Uterus (tissue), 4 donors: ENCODE measurements at places on chromosomes 7 and 10. TPM values are rescaled to one million over a fixed set of nuclear protein-coding genes. Genes with fewer than 3 reads are reported as not detected.

POLR2J2 gene
- total RNA-seq, result 3.3 TPM

PRSS1 gene
- not detected for total RNA-seq

CUL1 gene
- total RNA-seq, result 38.9 TPM

SLC39A12 gene
- total RNA-seq, result not detected

VSIR gene
- 26.2 TPM for total RNA-seq

METTL27 gene
- not detected for total RNA-seq

CWF19L1 gene
- total RNA-seq, result 4.1 TPM

ARL5B gene
- total RNA-seq, result 1.5 TPM

SPDYE2 gene
- total RNA-seq, result not detected

CYP2E1 gene
- total RNA-seq, result 0.29 TPM

GNB2 gene
- total RNA-seq, result 109 TPM

TRPV5 gene
- total RNA-seq, result not detected

OR2A7 gene
- 2.8 TPM for total RNA-seq

CYCS gene
- total RNA-seq, result 56.6 TPM

ARMC3 gene
- 16.3 TPM for total RNA-seq

DNA sequence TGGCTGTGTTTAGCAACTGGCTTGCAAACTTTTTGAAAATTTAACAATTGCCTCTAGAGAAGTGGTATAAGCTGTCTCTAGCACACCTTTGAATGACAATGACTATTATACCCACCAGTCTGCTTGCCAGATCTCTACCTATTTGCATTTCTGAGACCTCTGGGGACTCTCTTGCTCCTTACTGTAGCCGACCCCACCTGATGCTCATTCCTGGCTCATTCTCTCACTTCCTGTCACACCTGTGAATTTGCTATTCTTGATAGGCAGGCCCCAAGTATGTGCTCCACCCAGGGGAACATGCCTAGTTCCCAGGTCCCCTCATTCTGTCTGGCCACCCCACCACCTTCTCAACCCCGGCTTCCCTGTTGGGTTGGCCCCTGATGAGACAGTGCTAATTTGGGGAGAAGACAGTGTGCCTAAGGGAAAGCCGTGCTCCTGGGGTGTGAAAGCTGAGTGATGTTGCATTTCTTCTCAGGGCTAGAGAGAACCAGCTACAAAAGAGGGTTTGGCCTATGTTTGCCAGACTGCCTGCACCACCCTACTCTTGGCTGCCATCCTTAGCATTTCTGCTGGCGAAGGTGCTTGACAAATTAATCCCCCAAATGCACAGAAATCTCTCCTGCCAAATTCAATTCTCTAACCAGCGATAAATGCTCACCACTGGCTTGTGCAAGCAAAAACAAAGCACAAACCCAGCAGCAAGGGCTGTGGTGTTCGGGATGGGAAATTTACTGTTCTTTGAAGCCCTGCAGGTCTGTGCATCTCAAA lies 138.2 kb downstream of the RPS24 start:
- DNase-seq, result no peak

DNA sequence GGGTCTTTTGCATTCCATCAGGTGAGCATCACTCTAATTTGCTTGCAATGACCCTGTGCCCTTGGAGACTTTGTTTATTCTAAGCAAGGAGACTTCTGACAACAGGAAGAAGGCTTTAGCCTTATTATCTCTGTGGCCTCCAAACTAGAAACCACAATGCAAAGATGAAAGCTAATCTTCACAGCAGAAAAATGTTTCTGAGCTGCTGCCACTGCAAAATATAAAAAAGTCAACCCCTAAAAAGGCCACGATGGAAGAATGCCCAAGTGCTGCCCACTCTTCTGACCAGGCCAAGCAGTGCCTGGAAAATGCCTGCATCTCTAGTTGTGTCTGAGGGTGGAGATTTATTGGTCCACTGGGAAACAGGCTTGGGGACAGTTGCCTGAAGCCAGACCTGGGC lies 299.9 kb downstream of the C7orf25 start:
- no peak for DNase-seq

- DNase-seq, result no peak
Measured at GRCh38 chr7:135197906-135198655, 13.2 kb downstream of the WDR91 start.

DNA sequence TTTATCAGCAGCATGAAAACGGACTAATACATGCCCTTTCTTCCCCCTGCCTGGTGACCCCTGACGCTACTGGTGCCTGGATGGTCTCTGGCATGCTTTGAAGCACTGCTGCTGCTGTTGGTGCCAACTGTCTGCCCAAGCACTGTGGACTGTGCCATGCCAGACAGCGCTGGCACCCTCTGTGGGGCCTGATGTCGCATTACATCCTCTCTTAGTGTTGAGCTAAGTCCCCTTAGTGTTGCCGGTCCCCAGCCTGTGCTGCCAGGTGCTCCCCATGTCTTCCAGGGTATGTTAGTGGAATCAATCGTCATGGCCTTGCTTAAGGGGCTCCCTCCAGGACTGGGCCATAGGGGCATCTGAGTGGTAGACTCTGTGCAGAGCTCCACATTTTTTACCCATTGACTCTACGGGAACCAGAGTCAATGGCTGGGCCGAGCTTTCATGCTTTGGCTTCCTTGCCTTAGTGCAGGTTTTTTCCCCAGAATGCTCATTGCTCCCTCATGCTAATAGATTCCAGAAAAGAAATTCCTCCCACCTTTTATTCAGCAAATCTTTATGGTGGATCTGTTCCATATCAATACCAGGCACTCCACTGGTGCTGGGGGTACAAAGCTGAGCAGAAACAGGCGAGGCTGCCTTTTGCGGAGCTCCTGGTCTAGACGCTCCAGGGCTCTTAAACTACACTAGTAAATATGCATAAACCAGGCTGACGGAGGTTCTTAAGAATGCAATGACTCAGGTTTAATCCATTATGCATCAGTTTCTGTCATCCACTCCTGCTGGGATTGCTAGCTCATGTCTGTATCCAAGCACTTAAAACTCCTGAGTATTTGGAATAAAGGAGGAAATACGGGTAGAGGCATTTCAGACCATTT lies 21.8 kb upstream of the MRC1 start:
- no peak for DNase-seq

- no peak for DNase-seq
Measured at GRCh38 chr7:43096875-43097274, 15.6 kb upstream of the HECW1 start.

DNA sequence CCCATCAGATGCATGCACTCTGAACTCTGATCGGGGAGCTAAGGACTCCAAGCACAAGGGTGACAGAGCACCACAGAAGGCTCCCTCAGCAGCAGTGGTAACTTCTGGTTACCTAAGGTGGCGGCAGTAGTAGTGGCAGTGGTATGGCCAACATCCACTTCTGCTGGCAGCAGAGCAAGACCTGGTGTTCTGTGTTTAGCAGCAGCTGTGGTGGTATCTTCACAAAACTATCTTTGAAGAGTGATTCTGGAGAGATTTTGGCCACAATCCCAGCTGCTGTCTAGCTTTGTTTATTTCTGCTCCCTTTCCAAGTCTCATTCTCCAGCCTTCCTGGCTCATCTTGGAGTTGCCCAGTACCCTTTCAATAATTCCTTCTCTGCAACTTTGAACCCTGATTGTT lies 102.4 kb upstream of the LRGUK start:
- no peak for DNase-seq

DNA sequence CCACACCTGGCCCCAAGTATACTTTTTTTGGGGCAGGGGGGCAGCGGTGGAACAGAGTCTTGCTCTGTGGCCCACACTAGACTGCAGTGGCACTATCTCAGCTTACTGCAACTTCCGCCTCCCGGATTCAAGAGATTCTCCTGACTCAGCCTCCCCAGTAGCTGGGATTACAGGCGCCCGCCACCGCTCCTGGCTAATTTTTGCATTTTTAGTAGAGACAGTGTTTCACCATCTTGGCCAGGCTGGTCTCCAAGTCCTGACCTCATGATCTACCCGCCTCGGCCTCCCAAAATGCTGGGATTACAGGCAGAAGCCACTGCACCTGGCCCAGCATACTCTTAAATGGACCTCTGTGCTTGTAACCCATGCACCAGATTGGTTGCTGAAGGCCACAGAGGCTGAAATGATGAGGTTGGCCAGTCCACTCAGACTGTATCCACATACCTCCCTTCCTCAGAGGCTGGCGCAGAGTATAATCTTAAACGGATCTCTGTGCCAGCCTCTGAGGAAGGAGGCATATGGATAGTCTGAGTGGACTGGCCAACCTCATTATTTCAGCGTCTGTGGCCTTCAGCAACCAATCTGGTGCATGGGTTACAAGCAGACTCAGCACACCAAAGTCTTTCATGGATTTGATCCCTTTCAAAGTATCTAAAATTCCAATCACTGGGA lies 3.0 kb downstream of the CALN1 start:
- DNase-seq, result no peak

DNA sequence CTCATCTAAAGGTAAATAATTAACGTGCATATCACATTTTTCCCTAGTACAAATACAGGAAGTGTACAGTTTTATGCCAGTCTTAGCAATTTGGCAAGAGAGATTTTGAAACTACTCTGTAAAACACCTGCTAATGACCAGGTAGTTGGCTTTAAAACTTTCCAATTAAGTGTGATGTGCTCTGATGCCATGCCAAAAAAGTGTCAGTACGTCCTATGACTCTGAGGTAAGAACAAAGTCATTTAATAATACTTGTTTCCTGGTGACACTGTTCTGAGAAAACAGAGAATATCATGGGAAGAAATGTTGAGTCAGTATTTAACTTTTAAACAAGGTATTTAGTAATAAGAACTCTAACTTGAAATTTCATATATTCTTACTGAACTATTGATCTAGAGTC lies 9.6 kb downstream of the PDZD8 start:
- no peak for DNase-seq

GRCh38 chr10:16887565-16887964 lies 70.3 kb upstream of the RSU1 start:
- DNase-seq, result no peak

DNA sequence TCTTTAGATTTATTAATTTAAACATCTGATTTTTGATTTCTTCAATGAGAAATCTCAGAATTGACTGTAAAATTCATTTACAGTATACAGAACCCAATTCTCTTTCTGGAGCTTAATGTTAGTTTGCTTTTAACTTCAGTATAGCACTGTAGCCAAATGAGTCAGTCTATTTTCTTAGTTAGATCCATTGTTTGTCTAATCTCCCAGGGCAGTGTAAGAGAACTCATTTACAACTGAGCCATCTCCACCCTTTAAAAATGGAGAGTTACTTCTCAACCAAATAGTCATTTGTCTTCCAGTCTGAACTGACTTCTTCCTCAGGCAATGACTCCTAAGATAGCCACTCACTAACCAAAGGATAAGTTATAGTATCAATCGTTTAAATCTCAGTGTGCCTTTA lies 3.0 kb upstream of the WNT2 start:
- DNase-seq, result no peak

GRCh38 chr10:55158633-55159032 lies 357.6 kb upstream of the PCDH15 start:
- no peak for DNase-seq

- peak; percentile 29 for DNase-seq
Measured at GRCh38 chr7:47031786-47032535, 550.0 kb downstream of the TNS3 start.

- DNase-seq, result no peak
Measured at GRCh38 chr7:35508623-35509400, 186.1 kb downstream of the HERPUD2 start.

- DNase-seq, result no peak
Measured at GRCh38 chr10:12872577-12872976, 128.9 kb downstream of the CCDC3 start.

- no peak for DNase-seq
Measured at GRCh38 chr10:69383558-69383957, 33.2 kb downstream of the TACR2 start.

- no peak for DNase-seq
Measured at GRCh38 chr7:78148166-78148894, 349.8 kb downstream of the PHTF2 start.

DNA sequence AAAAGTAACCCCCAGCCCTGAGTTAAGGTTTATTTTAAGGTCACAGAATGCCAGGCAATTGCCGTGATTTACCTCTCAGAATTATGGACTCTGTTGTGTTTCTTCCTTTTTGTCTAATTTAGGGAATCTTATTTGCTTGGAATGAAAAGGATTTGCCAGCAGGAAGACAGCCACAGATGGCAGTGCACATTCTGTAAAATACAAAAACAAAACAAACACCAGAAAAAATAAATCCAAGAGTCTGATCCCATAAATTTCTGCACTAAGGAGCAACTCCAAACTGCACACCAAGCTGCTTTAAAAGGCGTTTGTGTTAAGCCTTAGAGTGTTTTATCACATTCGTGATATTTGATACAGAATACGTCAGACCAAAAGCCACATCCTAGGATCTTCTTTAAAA lies 199.0 kb upstream of the C7orf33 start:
- DNase-seq, result no peak

DNA sequence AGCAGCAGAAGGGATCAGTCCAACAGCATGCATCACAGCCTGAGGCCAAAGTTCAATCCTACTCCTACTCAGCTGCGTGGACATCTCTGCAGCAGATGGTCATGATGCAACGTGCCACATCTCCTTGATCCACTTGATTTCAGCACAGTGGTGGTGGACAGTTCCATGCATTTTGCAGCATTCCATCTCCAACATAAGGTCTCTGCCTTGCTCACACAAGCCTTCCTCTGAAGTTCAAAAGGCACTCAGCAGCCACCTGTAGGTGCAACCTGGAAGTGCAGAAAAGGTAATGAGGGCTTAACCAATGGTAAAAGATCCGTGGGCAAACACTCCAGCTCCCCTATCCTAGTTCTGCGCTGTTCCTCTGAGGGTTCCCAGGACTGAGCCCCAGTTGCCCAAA lies 57.5 kb upstream of the CHCHD3 start:
- no peak for DNase-seq

DNA sequence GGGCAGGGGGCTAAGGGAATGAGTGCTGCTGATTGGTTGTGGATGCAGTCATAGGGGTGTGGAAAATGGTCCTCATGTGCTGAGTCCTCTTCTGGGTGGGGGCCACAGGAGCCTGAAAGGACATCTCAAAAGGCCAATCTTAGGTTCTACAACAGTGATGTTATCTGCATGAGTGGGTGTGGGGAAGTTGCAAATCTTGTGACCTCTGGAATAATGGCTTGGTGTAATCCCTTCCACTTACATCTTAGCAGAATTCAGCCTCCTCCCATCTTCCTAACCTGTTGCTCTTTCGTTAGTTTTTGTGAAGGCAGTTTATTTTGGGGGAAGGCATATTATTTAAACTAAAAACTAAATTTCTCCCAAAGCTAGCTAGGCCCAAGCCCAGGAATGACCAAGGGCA lies 42.0 kb upstream of the OIT3 start:
- DNase-seq, result no peak

DNA sequence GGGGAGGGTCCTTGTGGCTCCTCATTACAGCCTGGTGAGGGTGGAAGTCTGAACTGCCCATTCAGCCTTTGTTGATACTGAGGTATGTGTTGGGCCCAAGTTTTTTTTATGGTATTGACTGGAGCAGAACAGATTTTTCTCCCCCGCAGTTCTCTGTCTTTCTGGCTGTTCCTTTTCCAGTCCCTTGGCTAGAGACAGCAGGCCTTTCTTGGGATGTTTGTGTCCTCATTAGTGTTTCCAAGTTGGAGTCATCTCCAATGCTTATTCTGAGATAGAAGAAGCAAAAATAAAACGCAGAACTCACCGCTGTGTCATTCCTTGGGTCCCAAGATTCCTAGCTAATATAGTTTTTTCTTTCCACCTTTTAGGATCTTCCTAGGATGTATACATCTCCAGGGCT lies 193.3 kb downstream of the RAMP3 start:
- DNase-seq, result no peak

GRCh38 chr7:86889501-86889900 lies 170.0 kb downstream of the ELAPOR2 start:
- DNase-seq, result no peak
